ENCODE measurements at places on chromosomes 6 and 20. TPM values are rescaled to one million over a fixed set of nuclear protein-coding genes. Genes with fewer than 3 reads are reported as not detected.

GRCh38 chr6:158475344-158476302, 84.3 kb upstream of the TMEM181 start:
- H3K4me1 ChIP-seq, result peaks cover 3% of the 10 kb centered on the region
- peaks cover 37% of the 10 kb centered on the region for H3K36me3 ChIP-seq
- H3K4me3 ChIP-seq, result no peak overlapping the region
- peak overlapping the region; percentile 32 for H3K27ac ChIP-seq
- H3K27me3 ChIP-seq, result no peaks in the 10 kb centered on the region

- DNase-seq, result peak; percentile 56
- H3K36me3 ChIP-seq, result no peaks in the 10 kb centered on the region
- peaks cover 36% of the 10 kb centered on the region for H3K27me3 ChIP-seq
- H3K4me3 ChIP-seq, result no peak within 1 kb of the TSS
- no peak within 1 kb of the TSS for H3K27ac ChIP-seq
- H3K4me1 ChIP-seq, result no peaks in the 10 kb centered on the region
These were observed at the start of gene GPR6 for GRCh38 chr6:109978174-109979032. Gene GPR6, plus strand, starts transcription at chr6:109978311. Its CDS starts 802 bp downstream, at chr6:109979113.

GRCh38 chr6:15479761-15480160, 183.1 kb downstream of the DTNBP1 start:
- no peak overlapping the region for H3K27ac ChIP-seq
- no peaks in the 10 kb centered on the region for H3K27me3 ChIP-seq
- no peak for DNase-seq

The CALHM6 gene
- 7.8 TPM for polyA plus RNA-seq

- no peak overlapping the region for H3K4me3 ChIP-seq
- H3K36me3 ChIP-seq, result no peaks in the 10 kb centered on the region
- no peak overlapping the region for H3K27ac ChIP-seq
- H3K27me3 ChIP-seq, result peaks cover 13% of the 10 kb centered on the region
- peaks cover 2% of the 10 kb centered on the region for H3K4me1 ChIP-seq
These were observed 6.7 kb downstream of the OPN5 start for GRCh38 chr6:47788498-47788884.

DNA sequence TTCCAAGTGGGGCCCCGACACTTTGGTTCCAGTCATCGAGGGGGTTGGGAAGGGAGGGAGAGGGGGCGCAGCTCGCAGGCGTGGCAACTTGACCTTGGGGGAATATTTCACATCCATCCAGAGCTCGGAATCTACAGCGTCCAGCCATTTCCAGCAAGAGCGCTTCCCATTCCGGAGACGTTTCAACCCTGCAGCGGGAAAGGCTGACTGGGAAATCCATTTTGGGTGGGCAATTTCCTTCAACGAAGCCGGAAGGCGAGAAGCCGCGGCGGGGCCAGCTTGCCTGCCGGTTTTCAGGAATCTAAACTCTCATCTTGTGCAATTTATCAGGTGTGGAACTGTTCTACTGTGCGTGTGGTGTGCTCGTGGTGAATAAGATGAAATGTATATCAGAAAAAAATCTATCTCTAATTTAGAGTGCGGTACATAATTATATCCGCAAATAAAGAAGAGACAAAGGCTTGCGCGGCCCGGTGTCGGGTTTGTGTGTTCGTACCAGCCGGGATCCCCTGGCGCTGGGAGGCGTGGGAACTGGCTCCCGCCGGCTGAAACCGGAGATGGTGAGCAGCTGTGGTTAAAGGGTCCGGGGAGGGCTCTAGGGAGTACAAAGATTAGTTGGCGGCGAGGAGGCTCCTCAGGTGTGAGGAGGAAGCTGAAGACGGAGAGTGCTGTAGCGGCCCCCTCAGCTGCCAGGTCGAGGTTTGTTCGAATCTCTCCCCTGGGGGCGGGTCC, 4.8 kb downstream of the SLC32A1 start:
- H3K36me3 ChIP-seq, result no peaks in the 10 kb centered on the region
- H3K27me3 ChIP-seq, result peaks cover 99% of the 10 kb centered on the region
- no peak for DNase-seq
- no peak overlapping the region for H3K27ac ChIP-seq
- no peak overlapping the region for H3K4me3 ChIP-seq
- H3K4me1 ChIP-seq, result peaks cover 8% of the 10 kb centered on the region

- H3K27me3 ChIP-seq, result no peaks in the 10 kb centered on the region
- DNase-seq, result no peak
- peaks cover 13% of the 10 kb centered on the region for H3K4me1 ChIP-seq
- H3K36me3 ChIP-seq, result no peaks in the 10 kb centered on the region
- H3K27ac ChIP-seq, result peak overlapping the region; percentile 20
These were observed 88.2 kb downstream of the NOL4L start for GRCh38 chr20:32496811-32497533.

GRCh38 chr6:3782876-3783832, 31.6 kb upstream of the PXDC1 start:
- no peak overlapping the region for H3K27ac ChIP-seq
- H3K36me3 ChIP-seq, result no peaks in the 10 kb centered on the region
- DNase-seq, result no peak
- H3K27me3 ChIP-seq, result no peaks in the 10 kb centered on the region
- H3K4me3 ChIP-seq, result no peak overlapping the region
- no peaks in the 10 kb centered on the region for H3K4me1 ChIP-seq

The SALL4 gene
- 9.0 TPM for polyA plus RNA-seq
